ENCODE measurements at places on chromosomes 3 and 15.

GRCh38 chr15:74657846-74658245, 38.0 kb downstream of the EDC3 start:
- no peak for DNase-seq

GRCh38 chr3:35641331-35641730, 2.0 kb downstream of the ARPP21 start:
- no peak for DNase-seq

DNA sequence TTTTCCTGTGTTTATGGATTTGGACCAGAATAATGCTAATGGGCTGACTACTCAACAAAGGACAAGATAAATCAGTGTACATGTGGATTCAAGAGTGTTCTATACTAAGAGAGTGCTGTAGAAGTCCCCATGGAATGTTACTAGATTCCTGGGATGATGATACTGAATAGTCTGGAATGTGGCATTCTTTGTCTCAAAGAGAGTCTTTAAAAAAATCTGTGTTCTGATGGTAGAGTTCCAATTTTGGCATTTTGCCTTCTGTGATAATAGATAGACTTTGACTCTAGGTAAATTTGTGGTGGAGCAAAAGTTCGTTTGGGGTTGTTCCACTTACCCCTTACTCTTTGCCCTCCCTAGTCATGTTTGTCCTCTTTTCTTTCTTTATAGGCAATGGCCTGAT, 43.7 kb downstream of the NMD3 start:
- DNase-seq, result no peak

DNA sequence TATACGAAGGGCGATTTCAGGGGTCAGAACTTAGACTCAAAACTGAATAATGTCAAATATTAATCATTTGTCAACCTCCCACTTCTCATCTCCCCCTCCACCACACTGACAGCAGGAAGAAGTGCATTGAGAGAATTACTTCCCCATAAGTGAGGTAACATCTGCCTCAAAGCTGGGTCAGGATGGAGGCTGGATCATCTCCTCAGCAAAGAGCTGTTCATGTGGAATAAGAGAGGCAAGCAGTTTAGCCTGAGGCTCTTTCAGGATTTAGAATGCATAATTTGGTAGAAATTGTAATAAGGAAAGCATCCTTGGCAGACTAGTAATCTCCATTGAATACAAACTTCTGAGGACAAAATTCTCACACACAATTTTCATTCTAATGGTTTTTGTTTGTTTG, 512.1 kb downstream of the ROBO1 start:
- no peak for DNase-seq

- DNase-seq, result no peak
Measured at GRCh38 chr3:88991496-88991895, 115.9 kb upstream of the EPHA3 start.

DNA sequence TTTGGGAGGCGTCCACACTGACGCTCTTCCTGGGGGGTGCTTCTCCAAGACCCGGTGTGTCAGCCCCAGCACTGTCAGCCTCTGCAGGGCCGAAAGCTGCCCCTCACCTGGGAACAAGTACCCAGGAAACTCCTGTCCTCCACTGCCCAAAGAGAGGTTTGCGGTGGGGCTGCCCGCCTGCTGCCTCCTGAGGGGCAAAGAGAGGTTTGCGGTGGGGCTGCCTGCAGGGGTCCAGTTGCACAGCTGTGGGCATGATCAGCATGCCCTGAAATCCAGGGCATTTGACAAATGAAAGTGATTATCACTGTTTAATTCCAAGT, 15.1 kb upstream of the SNRPA1 start:
- DNase-seq, result no peak

GRCh38 chr15:77243716-77244401, 172.9 kb upstream of the TSPAN3 start:
- DNase-seq, result no peak

GRCh38 chr3:12730506-12731242, 28.4 kb downstream of the TMEM40 start:
- no peak for DNase-seq

GRCh38 chr3:31275038-31275572, 257.6 kb upstream of the STT3B start:
- no peak for DNase-seq

DNA sequence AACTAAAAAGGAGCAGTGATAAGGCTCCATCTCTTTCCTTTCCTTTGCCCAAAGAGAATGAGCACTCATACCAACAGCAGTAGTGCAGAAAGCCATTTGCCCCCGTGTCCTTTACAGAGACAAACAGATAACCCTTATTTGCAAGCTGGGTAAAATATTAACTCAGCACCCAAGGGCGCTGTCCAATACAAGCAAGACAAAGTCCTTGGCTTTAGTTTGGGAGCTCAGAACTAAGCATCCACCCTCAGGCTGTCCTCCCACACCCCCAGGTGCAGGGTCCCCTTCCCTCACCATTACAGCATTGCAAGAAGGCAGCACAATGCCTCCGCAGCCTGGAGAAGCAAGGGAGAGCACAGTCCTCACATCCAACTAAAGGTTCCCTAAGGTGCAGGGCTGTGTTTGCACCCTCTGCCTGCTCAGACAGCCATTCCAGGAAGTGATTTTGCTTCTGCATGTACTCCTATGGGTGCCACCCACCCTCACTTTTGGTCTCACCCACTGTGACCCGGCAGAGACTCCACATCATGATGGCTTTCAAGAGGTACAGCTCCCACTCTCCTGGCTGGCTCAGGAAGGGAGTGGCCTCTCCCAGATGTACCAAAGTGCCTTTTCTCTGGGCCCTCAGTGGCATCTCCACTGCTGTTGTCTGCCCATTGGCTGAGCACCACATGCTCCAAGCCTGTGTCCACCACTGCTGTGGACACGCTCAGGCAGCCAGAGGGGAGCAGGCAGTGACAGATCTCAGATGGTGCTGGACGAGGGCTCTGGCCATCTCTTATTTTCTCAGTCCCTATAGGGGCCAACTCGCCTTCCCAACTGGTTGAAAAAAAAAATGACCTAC, 34.1 kb upstream of the HES1 start:
- DNase-seq, result no peak

GRCh38 chr3:42117175-42118008, 26.2 kb downstream of the TRAK1 start:
- no peak for DNase-seq

GRCh38 chr3:89955156-89955555, 847.7 kb downstream of the EPHA3 start:
- DNase-seq, result no peak

DNA sequence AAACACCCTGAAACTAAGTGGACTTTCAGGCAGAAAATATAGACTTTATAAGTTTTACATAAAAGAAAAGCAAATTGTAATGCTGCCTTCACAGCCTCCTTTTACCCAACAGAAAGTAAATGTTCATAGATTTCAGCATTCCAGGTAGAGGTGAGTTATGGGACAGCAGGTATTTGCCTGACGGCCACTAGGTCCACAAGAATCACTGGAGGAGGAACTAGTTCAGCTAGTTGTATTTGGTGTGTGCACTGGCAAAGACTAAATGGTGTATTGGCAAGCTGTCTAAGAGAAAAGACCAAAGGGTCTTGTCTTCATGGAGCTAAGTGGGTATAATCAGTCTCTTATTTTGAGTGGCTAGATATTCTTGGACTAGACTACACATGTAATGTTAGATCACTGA, 34.2 kb downstream of the ZNF654 start:
- DNase-seq, result no peak

DNA sequence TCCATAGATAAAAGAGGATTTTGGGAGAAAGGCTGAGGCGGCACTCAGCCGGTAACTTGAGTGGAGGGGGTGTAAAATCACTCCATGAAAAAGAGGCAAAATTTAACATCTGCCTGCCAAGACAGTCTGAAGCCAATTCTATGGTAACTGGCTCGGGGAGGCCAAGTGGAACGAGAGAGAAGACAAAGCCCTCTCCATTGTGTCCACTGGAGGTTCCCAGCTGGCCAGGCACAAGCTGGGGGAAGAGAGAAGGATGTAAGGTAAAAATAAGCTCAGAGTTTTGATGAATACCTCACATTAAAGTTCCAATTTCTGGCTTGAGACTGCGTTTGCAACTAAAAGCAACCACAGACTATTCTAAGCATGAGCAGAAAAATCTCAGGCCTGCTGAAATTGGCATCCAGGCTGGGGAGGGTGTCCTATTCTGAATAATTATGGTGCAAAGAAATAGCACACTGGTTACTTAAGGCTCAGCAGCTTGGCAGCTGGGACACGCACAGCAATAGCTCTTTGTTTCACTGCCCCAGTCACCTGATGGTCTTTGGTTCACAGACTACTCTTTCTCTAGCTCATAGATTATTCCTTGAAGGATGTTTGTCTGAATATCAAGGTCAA, 48.8 kb downstream of the CHRD start:
- no peak for DNase-seq

- no peak for DNase-seq
Measured at GRCh38 chr3:172061724-172062184, 22.4 kb downstream of the FNDC3B start.

GRCh38 chr3:182435860-182436259, 357.4 kb upstream of the ATP11B start:
- DNase-seq, result no peak

- no peak for DNase-seq
Measured at GRCh38 chr15:77798151-77798835, 165.6 kb upstream of the LINGO1 start.

- DNase-seq, result no peak
Measured at GRCh38 chr3:73389928-73390327, 234.8 kb downstream of the PDZRN3 start.

GRCh38 chr3:192819001-192819569, 91.7 kb upstream of the FGF12 start:
- DNase-seq, result no peak

DNA sequence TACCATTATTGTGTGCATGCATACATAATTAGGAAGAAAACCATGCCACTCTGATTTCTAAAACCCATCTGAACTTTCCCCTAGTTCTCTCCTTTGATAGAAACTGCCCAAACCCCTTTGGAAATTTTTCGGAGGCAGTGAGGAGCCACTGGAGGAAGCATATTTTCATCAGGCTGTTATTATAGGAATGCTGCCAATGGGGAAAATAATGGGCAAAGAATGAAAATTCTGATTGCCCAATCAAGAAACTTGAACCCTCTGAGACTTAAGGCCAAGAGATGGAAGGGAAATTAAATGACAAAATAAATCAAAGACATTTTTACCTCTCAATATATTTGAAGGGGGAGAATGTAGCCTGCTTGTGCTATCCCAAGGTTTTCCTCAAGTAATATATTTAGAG, 376.0 kb upstream of the PDZRN3 start:
- DNase-seq, result no peak

DNA sequence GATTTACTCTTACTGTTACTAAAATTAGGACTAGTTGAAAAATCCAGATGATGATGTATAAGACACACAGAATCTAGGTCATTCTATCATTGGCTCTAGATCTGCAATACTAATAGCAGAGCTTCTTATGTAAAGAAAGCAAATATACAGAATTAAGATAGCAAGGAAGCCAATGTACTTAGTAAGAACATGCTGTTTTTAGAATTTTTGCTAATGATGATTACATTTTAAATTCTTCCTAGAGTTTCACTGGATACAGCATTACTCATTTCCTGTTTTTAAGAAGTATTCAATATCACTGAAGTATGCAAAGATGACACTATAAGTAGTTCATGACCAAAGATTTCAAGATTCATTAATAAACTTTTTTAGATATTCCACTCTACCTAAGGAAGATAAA, 60.7 kb downstream of the CFAP20DC start:
- no peak for DNase-seq

- no peak for DNase-seq
Measured at GRCh38 chr3:89072642-89073041, 34.8 kb upstream of the EPHA3 start.

DNA sequence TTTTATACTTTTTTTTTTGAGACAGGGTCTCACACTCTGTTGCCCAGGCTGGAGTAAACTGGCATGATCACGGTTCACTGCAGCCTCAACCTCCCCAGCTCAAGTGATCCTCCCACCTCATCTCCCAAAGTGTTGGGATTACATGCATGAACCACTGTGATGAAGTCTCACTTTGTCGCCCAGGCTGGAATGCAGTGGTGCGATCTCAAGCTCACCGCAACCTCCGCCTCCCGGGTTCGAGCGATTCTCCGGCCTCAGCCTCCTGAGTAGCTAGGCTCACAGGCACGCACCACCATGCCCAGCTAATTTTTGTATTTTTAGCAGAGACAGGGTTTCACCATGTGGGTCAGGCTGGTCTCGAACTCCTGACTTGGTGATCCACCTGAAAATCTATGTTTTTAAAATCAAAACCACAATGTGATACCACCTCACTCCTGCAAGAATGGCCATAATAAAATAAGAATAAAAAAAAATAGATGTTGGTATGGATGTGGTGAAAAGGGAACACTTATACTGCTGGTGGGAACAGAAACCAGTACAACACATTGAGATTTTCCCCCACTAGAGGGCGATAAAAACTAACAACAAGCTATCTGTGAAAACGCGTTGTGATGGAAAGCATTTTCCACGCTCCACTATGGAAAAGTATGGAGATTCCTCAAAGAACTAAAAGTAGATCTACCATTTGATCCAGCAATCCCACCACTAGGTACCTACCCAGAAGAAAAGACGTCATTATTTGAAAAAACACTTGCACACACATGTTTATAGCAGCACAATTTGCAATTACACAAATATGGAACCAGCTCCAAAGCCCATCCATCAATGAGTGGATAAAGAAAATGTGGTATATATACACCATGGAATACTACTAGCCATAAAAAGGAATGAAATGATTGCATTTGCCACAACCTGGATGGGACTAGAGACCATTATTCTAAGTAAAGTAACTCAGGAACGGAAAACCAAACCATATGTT, 26.8 kb upstream of the OCA2 start:
- DNase-seq, result no peak

GRCh38 chr3:120802916-120803315, 60.4 kb downstream of the GTF2E1 start:
- no peak for DNase-seq

DNA sequence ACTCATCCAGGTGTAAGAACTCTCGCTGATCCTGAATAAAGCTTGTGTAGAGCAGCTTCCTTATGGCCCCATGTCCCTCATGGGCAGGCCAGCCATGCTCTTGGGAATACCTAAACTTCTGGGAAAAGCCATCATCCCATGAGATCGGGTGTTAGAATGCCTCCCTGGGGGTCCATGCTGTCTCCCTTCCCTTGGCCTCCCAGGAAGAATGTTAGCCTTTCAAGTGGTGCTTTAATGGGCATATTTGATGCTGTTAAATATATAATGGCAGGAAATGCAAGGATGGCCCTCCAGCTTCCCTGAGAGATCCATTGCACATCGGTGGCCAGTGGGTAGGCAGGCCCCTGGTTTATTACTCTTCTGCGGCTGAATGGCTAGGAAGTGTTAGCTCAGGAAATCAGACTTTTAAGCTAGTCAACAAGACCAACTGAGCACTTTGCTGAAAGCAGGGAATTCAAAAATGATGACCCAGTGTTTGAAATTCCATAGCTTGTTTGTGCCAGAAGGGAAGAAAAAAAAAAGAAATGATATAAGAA, 60.5 kb upstream of the LRTM1 start:
- DNase-seq, result no peak

DNA sequence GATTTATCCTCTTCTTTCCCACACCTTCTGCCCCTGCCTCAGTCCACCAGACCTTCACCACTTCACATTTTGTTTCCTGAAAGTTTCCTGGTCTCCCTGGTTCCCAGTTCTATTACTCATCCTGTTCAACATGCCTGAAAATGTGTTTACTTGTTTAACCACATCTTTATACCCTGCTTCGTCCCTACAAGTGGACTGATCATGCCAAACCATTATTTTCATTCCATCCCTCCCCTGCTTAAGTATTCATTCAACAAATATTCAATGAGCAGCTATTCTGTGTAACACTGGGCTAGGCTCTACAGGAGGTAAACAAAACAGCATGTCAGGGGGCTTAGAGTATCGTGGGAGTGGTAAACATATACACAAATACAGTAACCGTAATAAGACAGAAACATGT, 5.5 kb downstream of the MYO5A start:
- no peak for DNase-seq
